ENCODE measurements at places on chromosomes 1 and 21. TPM values are rescaled to one million over a fixed set of nuclear protein-coding genes. Genes with fewer than 3 reads are reported as not detected.

DNA sequence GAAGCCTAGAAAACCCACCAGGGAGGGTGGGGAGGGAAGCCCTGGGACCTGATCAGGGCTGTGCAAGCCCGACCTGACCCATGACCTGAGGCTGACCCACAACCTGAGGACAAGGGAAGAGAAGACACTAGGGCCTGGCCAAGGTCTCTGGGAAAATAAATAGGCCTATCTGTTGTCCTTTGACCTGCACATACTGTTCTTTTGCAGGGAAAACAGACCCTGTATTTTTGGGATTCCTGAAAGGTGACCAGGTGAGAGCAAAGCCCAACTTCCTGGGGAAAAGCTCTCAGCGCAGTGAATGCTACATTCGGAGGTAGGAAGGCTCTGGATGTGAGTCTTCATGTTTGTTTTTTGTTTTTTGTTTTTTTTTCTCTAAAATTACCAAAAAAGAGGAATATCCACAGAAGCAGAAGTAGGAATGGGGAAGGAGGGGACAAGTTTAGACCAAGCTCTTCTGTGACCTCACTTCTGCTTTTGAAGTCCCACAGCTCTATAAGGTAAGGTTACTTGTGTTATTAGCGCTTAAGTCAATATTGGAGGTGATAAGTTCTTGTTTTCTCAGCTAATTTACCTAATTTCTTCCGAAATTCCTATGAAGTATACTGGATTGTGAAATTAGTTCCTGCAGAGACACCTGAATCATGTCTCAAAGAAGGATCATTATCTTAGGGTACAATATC, 26.2 kb upstream of the LYST start:
- no peaks in the 10 kb centered on the region for H3K4me1 ChIP-seq
- DNase-seq = no peak
- H3K4me3 ChIP-seq = no peak overlapping the region
- H3K27me3 ChIP-seq = no peaks in the 10 kb centered on the region
- no peaks in the 10 kb centered on the region for H3K36me3 ChIP-seq

- no peak for DNase-seq
- no peaks in the 10 kb centered on the region for H3K27me3 ChIP-seq
- H3K4me3 ChIP-seq = no peak overlapping the region
Observed at GRCh38 chr1:28428012-28428411, 58.5 kb downstream of the PHACTR4 start.

DNA sequence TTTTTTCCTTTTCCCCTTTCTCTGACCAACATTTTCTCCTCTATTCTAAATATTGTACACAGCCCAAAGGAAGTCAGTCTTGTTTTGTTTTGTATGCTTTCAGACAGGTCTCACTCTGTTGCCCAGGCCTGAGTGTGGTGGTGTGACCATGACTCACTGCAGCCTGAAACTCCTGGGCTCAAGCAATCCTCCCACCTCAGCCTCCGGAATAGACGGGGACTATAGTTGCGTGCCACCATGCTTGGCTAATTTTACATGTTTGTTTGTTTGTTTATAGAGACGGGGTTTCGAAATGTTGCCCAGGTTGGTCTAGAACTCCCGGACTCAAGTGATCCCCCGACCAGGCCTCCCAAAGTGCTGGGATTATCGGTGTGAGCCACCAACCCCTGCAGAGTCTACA, 72.8 kb downstream of the NRIP1 start:
- H3K4me3 ChIP-seq = no peak overlapping the region
- no peaks in the 10 kb centered on the region for H3K36me3 ChIP-seq
- H3K27ac ChIP-seq = no peak overlapping the region
- no peak for DNase-seq
- no peaks in the 10 kb centered on the region for H3K27me3 ChIP-seq

- no peaks in the 10 kb centered on the region for H3K27me3 ChIP-seq
- no peak overlapping the region for H3K4me3 ChIP-seq
- H3K4me1 ChIP-seq = peaks cover 9% of the 10 kb centered on the region
- H3K27ac ChIP-seq = no peak overlapping the region
Observed at GRCh38 chr1:32695098-32695904, 7.3 kb downstream of the SYNC start.

DNA sequence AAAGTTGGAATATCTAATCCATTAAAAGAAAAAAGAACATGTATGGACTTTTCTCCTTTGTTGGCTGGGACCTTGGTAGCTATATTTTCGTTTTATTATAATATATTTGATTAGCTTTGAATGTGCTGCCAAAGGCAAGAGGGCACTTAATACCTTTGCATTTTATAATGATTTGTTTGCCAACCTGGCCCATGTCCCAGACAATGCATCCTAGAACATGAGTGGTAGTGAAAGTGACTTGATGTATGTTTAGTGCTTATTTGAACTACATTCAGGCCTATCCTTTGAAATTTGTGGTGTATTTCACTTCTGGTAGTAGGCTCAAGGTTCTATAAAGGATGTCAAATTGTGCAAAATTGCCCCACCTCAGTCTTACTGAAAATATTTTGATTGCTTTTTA, 25.9 kb downstream of the CACHD1 start:
- no peaks in the 10 kb centered on the region for H3K4me1 ChIP-seq
- H3K27ac ChIP-seq = no peak overlapping the region
- H3K4me3 ChIP-seq = no peak overlapping the region
- H3K27me3 ChIP-seq = no peaks in the 10 kb centered on the region
- no peak for DNase-seq
- H3K36me3 ChIP-seq = no peaks in the 10 kb centered on the region

The PALMD gene
- 0.12 TPM for total RNA-seq

The FCAMR gene
- not detected for total RNA-seq

The OR2T1 gene
- total RNA-seq = not detected

The SELP gene
- not detected for total RNA-seq
